ENCODE measurements at places on chromosomes 6 and 20.

DNA sequence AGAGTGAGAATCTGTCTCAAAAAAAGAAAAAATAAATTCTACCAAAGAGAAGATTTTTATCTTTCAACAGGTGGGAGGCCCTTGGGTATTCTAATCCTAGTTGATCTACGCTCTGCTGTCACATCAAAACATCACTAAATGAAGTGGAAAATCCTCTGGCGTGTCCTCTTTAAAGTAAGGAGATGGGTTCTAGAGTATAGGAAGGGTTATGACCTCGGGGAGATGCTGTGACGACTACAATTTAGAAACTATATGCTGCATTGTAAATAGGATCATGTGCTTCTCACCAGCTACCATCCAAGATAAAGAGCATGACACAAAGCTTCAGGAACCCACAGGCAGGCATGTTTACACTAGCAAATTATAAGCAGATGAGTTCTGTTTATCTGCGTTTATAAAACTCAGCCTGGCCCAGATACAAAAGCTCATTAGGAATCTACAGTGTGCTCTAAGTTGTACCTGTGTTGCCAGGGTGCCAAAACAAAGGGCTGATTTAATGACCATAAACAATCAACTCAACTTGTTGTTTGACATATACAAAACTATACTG lies 197.1 kb upstream of the PLN start:
- DNase-seq: no peak

DNA sequence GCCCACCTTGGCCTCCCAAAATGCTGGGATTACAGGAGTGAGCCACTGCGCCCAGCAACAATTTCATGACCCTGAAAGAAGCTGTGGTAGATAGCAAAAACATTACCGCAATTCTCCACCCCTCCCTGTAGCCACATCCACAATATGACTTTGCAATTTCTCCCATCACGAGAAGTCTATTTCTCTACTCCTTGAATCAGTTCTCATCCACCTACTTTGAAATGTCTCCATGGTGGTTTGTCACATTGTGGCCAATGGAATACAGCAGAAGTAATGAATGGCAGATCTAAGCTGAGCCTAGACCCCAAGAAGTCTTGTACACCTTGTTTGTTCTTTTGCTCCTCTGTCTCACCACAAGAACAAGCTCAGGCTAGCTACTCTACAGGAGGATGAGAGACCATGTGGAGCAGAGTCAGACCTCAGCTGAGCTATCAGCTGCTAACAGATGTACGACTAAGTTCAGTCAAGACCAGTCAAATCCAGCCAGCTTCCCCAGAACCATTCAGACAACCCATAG lies 6.3 kb downstream of the OXT start:
- no peak for DNase-seq

DNA sequence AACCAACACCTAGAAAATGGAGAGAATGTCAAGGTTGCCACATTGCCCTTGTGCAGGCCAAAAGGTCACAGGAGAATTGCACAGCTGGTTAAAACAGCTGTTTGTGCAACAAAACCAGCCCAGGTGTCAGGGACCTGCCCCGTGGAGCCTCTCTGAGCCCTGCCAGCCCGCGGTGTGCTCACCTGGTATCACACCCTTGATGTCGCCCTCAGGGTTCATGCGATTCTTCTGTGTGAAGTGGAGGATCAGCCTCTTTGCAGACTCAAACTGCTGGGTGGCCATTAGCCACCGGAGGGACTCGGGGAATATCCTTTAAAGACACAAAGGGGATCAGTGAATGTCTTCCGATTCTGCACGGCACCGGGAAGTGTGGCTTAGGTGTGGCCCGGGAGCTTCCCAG lies 39.2 kb downstream of the PSMG4 start:
- DNase-seq: no peak

DNA sequence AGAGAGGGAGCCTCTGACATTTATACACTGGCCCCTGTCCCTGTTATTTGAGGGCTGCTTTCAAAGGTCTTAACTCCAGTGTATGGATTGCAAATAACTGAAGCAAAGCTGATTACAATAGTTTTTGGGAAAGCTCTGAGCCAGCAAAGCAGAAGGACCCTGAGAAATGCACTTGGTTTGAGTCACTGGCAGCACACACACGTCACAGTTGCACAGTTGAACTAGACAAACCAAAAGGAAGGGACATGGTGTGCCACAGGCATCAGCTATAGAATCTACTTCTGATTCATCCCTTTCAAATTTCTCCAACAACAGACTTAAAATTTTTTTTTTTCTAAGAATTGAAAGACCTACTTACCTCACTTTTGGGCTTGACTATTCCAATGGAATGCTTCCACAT lies 56.4 kb downstream of the SNRNP48 start:
- DNase-seq: no peak

DNA sequence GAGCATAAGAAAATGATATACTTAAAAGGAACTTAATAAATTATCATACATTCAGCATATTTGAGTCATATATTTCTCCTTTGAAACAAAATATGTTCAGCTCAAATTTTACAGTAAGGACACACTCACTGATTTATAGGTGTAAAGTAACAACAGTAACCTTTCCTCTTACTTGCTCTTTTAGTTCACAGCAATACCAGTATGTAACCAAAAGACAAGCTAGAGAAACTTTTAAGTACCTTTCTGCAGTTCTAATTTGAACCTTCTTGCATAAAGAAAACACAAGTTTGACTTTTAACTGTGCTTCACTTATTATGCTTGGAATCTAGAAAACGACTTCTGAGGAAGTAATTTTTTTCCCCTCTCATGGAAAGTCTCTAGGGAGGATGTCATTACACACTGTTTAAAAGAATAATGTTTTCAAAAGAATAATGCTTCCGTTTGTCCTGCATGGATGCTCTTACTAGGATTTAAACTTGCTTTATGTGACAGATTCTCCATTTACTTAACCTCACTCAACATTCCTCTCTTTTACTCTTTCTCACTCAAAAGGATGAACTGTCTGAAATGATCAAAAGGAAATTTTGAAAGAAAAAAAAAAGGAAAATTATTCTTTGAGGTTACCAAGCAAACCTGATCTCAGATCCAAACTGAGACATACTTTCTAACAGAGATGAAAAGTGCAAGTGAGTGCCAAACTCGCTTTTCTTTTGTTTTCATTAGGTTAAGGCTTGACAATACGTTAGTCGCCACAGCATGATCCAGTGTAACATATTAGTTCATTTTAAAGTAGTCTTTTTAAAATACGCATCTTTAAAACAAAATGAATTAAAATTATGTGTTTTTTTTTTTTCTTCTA lies 22.4 kb upstream of the CALHM6 start:
- DNase-seq: no peak

DNA sequence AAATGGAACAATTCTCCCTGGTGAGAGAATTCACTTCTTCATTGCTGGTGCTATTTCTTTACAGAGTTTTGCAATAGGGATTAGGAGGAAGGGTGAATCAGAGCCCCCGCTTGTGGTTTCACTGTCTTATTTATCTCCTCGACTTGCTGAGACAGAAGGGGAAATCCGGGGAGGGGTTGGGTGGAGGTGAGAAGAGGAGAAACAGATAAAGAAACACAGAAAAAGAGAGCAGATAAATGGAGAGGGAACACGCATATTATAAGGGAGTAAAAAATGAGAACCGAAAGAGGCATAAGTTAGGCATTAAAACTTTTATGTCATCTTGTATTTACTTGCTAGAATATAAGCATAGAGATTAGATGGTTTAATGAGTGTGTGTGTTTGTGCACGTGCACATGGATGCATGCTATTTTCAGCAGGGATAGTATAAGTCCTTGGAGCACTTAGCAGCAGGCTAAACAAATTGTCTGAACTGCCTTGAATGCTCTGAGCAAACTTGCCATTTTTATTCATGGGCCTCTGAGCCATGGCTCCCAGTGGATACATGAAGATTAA lies 105.0 kb downstream of the OLIG3 start:
- no peak for DNase-seq

DNA sequence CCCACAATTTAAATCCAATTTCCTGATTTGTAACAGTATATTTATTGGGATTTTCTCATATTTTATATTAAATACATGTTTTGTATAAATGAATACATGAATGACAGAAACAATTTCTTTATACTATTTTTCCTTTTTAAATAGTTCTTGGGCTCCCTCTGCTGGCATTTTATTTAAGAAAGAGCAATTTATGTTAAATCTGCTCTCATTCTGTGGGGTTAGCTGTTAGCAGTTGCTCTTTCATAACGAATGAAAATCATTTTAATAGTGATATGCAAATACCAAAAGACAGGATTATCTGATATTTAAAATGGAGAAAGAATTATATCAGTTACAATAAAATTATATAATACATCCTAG lies 118.3 kb downstream of the RALGAPA2 start:
- no peak for DNase-seq

DNA sequence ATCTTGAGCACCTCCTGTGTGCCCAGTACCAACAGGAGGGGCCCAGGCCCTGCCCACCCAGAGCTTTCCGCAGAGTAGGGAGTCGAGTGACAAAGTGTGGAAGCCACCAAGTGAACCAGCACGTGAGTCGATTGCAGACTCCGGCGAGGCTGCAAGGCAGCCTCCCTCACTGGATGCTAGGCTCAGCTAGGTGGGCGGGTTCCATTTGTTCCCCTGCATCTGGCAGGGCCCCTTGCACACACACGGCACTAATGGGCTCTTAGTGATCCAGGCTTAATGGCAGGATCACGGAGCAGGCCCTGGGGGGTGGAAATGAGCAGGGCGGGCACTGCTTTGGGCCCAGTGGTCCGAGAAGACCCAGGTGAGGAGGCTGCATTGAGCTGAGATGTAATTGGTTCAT lies 140.4 kb downstream of the PHACTR3 start:
- no peak for DNase-seq

DNA sequence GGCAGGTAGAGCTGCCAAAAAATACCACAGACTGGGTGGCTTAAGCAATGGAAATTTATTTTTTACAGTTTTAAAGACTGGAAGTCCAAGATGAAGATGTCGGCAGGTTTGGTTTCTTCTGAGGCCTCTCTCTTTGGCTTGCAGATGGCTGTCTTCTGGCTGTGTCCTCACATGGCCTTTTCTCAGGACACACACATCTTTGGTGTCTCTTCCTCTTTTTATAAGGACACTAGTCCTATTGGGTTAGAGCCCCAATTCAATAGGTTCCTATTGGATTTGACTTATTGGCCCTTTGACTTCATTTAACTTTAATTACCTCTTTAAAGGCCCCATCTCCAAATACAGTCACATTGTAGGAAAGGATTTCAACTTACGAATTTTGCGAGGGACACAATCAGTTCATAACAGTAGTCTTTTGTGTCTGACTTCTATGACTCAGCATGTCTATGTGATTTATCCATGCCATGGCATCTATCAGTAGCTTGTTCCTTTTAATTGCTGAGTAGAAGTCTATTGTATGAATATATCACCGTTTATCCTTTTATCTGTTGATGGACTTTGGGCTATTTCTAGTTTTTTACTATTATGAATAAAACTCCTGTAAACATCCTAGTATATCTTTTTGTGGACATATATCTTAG lies 11.0 kb upstream of the TCP11 start:
- DNase-seq: no peak

DNA sequence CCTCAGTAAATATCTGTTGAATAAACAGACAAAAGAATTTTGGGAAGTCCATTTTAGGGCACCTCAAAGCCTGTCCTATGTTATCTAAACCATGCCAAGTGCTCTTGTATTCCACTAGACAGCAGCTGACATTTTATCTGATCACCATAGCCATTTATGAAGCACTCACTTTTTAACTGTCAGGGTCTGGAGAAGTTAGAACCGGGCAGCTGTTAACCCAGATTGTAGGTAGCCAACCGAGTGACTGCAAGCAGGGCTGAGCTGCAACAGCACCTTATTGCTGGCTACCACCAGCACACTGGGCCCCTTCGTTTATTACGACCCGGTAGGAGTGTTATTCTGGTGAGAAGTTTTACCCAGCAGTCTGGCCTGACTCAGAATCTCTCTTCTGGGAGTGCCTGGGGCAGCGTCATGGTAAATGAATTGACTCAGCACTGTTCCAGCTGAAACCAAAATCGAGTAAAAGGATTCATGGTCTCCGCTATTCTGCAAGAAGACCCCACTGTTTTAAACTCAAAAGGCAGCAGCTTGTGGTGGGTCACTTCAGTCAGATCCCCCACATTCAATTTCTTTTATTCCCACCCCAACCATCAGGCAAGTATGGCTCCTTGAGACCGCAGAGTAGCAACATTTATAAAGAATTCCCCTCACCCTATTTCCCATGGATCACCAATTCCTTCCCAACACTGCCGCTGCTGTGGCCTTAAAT lies 1.7 kb downstream of the UBE2V1 start:
- no peak for DNase-seq

GRCh38 chr20:48246061-48246790 lies 460.9 kb upstream of the SULF2 start:
- DNase-seq: peak; percentile 45

DNA sequence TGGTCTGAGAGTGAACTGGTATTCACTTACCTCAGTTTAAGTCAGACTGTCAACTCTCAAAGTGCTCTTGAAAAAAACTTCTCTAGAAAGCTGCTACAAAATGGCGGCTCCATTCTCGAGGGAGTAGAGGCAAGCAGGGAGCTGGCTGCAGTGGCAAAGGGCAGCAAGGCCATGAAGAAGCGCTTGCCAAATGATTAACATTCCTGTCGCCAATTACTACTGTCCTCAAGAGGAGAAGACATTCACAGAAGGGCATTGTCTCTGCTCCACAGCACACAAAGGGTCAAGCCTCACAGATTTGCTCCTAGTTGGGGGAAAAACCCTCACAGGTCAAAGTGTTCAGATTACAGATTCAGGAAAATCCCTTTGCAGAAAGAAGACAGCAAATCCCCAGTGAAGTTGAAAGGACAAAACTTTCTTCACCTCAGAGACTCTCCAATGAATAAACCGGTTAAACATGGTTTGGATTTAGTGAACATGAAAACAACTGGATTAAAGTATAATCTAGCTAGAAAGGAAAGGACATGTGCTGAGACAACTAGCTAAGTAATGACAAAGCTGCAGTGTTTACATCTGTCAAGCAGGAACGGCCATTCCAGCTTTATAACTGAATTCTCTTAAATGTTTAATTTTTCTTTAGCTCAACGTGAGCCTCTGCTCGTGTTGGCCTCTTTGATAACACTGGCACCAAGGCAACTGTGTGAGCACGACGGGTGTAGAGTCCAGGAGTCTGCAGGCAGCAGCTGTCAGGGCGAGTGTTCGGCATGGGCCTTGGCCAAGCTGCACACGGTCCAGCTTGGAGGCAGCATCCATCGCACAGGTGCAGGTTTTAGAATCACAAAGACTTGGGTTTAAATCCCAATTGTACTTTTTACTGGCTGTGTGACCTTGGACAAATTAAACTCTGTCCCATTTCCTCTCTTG lies 37.6 kb downstream of the NR2E1 start:
- DNase-seq: no peak

- DNase-seq: no peak
Observed at GRCh38 chr6:106149472-106150069, 63.4 kb downstream of the PRDM1 start.

DNA sequence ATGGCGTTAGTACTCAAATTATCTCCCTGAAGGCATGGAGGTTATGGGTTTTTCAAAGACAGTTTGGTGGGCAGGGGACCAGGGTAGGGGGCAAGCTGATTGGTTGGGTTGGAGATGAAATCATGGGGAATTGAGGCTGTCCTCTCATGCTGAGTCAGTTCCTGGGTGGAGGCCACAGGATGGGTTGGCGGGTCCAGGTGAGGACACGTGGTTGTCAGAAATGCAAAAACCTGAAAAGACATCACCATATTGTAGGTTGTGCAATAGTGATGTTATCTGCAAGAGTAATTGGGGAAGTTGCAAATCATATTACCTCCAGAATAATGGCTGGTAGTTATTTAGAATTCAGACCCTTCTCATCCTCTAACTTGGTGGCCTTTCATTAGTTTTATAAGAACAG lies 30.1 kb downstream of the GPX6 start:
- no peak for DNase-seq
